ENCODE measurements at places on chromosomes 13 and 19. TPM values are rescaled to one million over a fixed set of nuclear protein-coding genes. Genes with fewer than 3 reads are reported as not detected.

Gene OR4F17
- total RNA-seq = not detected

Gene KLK6
- not detected for total RNA-seq

Gene CLEC17A
- 0.42 TPM for total RNA-seq

Gene LILRA6
- total RNA-seq = 9.6 TPM

Gene SIX5
- 14.9 TPM for total RNA-seq

Gene LAIR2
- total RNA-seq = not detected

Gene NLRP7
- total RNA-seq = not detected

Gene CEACAM3
- 0.93 TPM for total RNA-seq

Measured in posterior vena cava (tissue), 2 donors.